ENCODE measurements at places on chromosomes 11 and 22.
A peak's percentile ranks its signal among the peaks of the same experiment; 100 is the strongest.

DNA sequence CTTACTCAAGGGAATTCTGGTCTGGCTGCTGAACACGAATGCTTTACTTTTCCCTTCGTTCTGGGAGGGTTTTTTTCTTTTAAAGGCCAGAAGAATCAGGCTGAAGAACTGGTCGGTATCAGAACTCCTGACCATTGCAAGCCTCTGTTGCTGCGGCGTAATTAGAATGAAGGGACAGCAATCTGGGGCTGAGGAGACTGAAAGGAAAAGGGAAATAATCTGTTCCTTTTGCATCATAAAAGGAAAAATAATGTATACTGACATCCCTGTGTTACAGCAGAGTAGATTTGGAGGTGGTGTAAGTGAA lies 670 bp downstream of the SC5D start:
- DNase-seq = peak; percentile 9

DNA sequence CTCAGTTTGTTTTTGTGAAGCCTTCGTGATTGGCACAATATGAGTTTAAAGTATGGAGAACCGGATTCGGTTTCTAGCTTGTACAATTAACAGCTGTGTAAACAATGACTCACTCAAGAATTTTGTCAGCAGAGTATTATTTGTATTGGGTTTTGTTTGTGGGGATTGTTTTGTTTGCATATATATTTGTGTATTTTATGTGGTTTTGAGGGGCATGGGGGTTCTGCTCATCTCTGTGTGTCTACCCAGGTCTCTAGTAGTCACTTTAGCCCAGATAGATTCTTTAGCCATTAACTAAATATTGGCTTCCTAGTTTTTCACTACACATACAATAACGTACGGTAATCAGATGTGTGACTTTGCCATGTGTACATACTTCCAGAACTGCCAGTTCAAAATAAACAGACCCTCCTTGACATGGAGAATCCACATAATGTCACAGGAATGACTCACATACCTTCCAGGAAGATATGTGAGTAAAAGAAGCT lies 7.5 kb upstream of the MS4A7 start:
- no peak for DNase-seq

DNA sequence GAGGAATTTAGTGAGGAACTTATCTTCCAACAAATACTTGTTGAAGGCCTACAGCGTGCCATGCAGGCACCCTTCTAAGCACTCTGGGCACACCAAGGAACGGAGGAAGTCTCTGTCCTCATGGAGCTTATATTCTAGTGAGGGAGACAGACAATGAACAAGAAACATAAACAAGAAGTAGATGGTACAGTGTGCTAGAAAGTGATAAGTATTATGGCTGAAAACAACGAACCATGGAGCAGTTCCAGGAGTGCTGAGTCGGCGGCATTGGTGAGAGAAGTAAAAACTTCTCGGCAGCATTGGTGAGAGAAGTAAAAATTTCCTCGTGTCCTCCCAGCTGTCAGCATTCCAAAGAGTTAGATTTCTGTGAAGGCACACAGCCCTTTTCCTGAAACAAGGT lies 53.2 kb downstream of the FAM76B start:
- DNase-seq = peak; percentile 40

GRCh38 chr11:83473743-83474142 lies 187.6 kb upstream of the CCDC90B start:
- no peak for DNase-seq

DNA sequence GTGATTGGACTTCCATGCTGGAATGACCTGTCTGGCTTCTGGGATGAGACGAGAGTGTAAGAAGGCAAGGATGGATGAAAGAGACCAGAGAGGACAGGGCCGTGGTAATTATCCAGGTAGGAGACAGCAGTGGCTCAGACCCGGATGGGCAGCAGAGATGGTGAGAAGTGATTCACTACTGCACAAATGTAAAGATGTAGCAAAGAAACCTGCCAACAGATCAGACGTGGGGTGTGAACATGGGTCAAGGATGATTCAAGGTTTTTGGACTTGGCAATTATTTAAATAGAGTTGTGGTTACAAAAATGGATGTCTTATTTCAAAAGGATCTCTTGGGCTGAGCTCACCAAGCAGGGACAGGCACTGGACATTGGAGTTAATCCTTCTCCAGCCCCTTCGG lies 32.7 kb downstream of the RIBC2 start:
- DNase-seq = no peak

DNA sequence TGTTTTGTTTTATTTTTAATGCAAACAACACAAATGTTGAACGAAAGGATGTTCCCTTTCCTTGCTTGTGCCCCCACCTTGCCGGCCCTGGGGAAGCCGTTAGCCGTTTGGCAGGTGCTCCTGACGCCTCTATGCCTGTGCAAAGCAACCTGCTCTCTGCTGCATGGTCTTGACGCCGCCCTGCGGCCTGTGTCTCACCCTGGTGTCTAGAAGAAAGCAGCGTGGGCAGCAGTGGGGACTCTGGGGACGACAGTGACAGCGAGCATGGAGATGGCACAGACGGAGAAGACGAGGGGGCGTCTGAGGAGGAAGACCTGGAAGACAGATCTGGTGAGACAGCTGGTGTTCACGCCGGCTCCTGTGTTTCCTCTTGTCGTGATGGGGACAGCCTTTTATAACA lies 5.5 kb downstream of the PHRF1 start:
- no peak for DNase-seq

DNA sequence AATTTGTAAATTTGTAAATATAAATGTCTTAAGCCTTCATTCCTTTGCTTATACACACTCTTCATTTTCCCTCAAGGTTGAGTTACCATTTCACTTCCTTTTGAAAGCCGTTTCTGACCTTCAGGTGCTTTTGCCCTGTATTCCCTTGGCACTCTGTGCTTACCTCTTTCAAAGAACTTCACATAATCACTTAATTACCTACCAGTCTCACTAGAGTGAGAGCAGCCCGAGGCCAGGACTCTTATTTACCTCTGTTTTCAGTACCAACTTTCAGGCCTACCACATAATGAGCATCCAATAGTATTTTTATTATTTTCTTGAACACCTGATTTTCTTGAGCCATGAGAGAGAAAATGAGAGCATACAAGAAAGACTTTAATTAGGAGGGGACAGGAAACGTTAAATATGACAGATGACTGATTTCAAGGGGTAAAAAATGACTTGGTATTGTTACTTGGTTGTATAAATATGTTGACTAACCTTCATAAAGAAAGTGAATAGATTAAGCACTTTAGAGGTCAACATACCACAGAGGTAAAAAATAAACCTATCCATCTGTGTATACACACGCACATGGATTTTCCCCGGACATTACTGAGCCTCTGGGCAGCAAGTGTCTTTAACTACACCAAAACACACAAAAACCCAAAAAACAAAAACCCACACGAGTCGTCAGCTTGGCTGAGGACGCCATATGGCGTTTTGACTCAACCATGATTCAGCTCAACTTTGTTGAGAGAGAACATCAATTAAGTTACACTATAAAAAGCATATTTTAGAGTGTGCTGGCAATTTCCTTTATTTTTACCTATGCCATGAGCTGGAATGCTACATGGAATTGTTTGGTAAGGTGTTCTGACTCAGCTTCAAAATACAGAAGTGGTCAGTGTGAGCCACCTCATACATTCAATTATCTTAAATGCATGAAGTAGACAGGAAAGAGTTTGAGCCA lies 7.6 kb downstream of the ATXN10 start:
- no peak for DNase-seq

GRCh38 chr11:126544108-126545056 lies 188.9 kb downstream of the ST3GAL4 start:
- peak; percentile 54 for DNase-seq

DNA sequence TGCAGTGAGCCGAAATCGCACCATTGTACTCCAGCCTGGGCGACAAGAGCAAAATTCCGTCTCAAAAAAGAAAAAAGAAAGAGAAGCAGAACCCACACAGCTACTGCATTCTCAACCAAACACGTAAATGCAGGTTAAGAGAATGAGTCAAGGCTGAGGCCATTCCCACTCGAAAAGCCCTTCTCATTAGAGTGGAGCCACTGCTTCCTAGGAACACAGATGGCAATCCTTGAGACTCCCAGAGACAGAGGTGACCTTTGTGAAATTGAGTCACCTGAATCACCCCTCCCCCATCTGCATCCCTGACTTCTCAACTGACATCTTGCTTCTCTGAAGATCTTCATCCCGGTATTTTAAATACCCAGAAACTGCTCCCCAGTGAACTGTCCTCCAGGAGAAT lies 8.2 kb downstream of the PACSIN2 start:
- no peak for DNase-seq

GRCh38 chr22:37726241-37726887 lies 29.5 kb downstream of the TRIOBP start:
- no peak for DNase-seq

Measured in common myeloid progenitor, CD34-positive (primary cell).